ENCODE measurements at places on chromosomes 11 and 22.
A peak's percentile ranks its signal among the peaks of the same experiment; 100 is the strongest.

- no peak for DNase-seq
Measured at GRCh38 chr11:34552270-34552669, 38.7 kb upstream of the ELF5 start.

GRCh38 chr11:131934006-131934405 lies 563.6 kb downstream of the NTM start:
- DNase-seq = no peak

DNA sequence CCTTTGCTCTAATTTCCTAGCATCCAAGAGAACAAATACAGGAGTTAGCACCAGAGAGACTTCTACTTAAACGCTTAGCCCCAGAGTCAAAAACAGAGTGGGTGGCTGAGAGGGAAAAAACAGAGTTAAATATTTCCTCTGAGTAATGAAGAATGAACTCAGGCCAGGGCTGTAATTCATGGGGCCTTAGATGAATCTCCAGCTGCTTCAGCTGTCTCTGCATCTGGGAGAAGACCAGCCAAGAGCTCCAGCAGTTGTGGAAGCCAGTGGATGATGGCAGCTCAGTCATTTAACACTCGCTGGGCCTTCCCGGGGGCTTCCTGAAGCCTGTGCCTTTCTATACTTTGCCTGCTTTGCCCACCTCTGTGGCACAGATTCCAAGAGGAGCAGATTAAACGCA lies 5.7 kb upstream of the ADAMTS15 start:
- DNase-seq = no peak

DNA sequence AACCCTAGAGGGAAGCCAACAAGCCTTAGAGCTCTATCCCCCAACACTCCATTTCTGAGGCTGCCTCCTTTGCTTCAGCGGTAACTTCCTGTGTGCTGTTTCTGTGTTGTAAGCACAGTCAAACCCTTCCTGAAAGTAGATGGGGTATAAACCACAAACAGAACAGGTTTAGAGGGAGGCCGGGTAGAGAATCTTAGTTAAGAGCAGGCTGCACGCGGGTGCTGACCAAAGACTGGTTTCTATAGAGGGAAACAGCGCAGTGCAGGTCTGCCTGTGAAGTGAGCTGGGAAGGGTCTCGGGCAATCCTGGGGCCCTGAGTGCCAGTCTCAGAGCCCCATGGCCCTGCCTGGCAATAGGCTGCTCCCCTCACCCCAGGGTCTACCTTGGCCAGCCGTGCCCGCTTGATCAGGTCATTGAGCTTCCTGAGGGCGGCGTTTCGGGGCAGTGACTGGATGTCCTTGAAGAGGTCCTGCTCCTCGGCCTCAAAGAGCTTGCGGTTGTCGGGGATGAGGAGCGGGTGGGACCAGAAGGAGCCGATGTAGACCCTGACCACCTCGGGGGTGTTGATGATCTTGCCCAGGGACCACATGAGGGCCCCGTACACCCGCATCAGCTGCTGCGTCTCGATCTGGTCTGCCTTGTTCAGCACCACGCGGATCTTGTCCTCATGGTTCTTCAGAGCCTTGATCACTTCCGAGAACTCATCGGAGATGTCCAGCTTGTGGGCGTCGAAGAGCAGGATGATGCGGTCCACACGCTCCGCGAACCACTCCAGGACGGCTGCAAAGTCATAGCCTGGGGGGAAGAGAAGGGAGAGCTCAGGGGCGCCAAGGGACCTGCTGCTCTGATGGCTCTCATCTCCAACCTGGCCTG lies 15.3 kb upstream of the CDC42BPG start:
- no peak for DNase-seq

GRCh38 chr11:32947978-32948377 lies 55.4 kb downstream of the QSER1 start:
- DNase-seq = no peak

GRCh38 chr11:33897761-33898375 lies 6.0 kb upstream of the LMO2 start:
- DNase-seq = no peak

DNA sequence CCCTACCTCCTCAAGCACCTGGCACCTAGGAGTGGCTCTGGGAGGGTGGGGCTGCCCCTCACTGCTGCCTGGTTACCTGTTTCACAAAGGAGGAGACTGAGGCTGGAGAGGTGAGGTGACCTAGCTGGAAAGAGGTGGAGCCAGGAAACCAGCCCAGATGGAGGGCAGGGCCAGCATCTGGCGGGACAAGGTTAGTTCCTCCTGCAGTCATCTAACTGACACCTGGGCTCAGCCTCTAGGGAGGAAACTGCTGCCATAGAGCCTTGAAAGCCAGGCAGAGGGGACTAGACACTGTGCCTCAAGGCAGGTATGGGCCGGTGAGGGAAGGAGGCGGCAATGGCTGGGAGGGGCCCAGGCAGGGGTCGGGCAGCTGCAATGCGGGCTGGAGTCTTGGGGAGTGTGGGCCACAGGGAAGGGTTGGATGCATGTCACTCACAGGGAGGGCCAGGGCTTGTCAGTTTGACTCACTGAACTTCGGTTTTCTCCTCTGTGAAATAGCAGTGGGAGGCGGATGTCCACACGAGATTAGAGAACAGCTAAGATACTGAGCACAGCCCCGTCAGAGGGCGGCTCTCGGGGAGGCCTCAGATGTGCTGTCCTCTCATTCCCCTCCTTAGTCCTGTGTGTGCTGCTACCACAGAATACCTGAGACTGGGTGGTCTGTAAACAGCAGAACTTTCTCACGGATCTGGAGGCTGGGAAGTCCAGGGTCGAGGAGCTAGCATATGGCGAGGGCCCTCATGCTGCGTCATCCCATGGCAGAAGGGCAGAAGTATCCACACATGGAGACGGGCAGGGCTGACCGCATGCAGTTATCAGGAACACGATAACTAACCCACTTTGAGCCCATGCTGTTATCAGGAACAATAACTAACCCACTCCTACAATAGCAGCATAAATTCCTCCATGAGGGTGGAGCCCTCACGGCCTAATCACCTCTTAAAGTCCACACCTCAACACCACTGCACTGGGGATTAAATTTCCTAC lies 16.1 kb downstream of the MGAT3 start:
- DNase-seq = no peak

- DNase-seq = no peak
Measured at GRCh38 chr11:12681466-12681865, 7.2 kb downstream of the TEAD1 start.

DNA sequence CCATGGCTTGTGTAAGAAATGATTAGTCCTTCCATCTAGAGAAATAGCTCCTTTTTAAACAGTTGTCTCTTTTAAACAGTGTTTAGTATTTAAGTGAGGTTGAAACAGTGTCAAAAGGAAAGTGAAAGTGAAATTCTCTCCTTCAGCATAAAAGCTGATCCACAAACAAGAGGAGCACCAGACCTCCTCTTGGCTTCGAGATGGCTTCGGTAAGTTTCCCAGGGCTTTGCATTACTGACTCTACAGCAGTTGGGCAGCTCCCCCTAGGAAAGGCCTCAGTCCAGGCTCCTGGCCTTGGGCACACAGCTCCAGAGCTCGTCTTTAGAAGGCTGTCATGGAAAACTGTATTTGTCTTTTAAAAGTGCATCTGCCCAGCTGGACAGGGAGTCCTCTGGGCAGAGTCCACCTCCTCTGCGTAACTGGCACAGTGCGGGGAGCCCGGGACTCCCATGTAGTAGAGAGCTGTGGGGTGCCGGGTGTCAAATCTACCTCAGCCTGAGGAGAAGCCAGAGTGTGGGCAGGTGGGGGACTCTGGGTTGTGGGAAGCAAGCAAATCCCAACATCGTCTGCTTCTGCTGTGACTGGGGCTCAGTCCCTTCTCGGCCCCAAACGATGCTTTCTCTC lies at the start of gene PLAAT4:
Gene PLAAT4 (plus strand): TSS at position 140 of the 624 bp plus-strand sequence. CDS start 61 bp downstream, at position 201.
- DNase-seq = no peak

GRCh38 chr22:26889802-26890201 lies 232.4 kb downstream of the MIAT start:
- DNase-seq = no peak

- DNase-seq = no peak
Measured at GRCh38 chr11:125910226-125910849, 6.0 kb downstream of the DDX25 start.

- no peak for DNase-seq
Measured at GRCh38 chr22:26273011-26273675, 103.9 kb downstream of the SEZ6L start.

- no peak for DNase-seq
Measured at GRCh38 chr11:2582946-2583604, 116.7 kb downstream of the KCNQ1OT1 start.

- peak; percentile 89 for DNase-seq
Measured at GRCh38 chr22:38872172-38872830, at the start of gene CBX6. CBX6 (minus strand) TSS chr22:38872216; CDS start chr22:38872190, 26 bp downstream.

DNA sequence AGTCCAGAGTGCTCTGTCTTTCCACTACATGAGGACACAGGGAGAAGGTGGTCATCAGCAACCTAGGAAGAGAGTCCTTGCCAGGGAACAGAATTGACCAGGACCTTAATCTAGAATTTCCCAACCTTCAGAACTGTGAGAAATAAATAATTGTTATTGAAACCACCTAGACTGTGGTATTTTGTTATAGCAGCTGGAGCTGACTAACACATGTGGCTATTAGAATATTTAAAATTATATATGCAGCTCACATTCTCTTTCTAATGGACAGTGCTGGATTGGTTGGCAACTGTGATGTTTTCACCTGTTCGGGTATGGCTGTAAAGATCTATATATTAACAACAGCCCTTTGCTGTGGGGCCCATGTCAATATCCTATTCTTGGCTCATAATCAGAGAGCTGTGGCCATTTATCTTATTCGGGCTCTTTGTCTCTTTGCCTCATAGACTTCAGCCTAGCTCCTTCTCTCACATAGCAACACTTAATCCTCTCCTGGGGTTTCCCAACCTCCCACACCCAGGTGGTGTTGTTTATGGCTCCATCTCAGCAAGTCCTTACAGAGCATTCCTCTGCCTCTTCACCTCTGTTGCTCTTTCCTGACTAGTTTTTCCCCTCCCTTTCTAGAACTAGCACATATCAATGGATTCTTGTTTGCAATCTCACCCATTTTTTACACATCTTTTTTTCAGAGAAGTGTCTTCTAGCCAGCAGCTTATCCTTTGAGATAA lies 46.4 kb upstream of the AMOTL1 start:
- no peak for DNase-seq

- no peak for DNase-seq
Measured at GRCh38 chr11:108886660-108887009, 221.8 kb downstream of the DDX10 start.

DNA sequence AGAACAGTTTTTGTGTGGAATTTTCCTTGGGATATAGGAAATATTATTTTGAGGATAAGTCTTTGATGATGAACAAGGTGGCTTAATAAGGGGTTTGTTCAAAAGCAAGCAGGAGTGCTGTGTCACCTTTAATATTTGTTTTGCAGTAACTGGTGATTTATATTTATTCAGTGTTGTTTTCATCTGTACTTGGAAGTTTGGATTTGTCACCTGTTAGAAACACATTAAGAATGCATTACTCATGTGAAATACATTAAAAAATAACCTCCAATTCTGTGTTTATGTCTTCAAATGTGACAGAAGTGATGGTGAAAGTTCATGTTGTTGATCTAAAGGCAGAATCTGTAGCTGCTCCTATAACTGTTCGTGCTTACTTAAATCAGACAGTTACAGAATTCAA lies 70.5 kb downstream of the DKK3 start:
- DNase-seq = no peak

DNA sequence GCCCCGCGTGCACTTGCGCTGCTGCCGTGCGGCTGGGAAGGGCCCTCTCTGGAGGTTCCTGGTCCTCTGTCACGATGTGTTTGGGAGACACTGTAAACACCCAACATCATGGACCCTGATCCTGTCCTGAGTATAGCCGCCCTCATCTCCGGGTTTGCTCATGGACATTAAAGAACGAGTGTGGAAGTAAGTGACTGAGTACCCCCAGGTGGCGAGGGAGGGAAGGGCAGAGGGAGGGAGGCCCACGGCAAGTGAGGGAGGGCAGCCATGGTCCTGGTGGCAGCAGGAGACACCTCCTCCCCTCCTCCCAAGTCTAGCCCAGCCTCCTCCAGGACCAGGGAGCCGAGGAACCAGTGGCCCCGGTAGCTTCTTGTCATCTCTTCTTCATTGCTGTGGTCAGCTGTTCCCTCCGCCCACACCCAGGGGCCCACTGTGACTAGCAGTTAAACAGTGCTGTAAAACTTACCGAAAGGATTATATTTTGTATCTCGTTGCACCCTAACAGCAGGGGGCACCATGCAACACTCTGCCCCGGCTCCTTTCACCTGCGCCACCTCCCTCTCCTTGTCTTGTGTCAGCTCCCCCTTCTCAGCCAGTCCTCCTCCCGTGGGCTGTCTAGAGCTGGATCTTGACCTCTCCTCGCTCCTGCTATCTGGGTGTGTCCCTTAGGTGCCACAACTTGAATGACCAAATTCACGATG lies 566.5 kb upstream of the B3GAT1 start:
- DNase-seq = no peak

GRCh38 chr11:85769771-85770170 lies 41.2 kb downstream of the SYTL2 start:
- no peak for DNase-seq

- DNase-seq = no peak
Measured at GRCh38 chr11:106495046-106495445, 417.6 kb downstream of the AASDHPPT start.

- DNase-seq = no peak
Measured at GRCh38 chr22:43467216-43467940, 55.6 kb downstream of the MPPED1 start.

DNA sequence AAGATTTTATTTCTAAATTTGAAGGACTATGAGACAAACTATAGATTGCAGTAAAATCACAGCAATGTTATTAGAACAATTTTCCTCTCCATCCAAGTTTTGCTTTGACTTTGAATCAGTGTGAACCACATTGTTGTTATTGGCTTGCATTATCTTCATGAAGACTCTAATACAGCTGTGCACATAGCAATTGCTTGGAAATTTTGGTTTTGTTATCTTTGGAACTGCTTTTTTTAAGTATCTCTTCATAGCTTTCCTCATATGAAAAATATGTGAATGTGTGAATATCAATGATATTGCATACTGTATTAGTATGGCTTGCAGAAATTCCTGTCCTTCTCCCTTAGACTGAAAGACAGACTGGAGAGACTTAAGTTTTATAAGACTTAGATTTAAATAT lies 666.6 kb downstream of the LUZP2 start:
- no peak for DNase-seq

GRCh38 chr11:95245038-95245437 lies 14.0 kb upstream of the SESN3 start:
- no peak for DNase-seq
